ENCODE measurements at places on chromosomes 16 and 17.

GRCh38 chr16:53056392-53056881 is 1.6 kb downstream of the CHD9 start:
- no peak for DNase-seq

DNA sequence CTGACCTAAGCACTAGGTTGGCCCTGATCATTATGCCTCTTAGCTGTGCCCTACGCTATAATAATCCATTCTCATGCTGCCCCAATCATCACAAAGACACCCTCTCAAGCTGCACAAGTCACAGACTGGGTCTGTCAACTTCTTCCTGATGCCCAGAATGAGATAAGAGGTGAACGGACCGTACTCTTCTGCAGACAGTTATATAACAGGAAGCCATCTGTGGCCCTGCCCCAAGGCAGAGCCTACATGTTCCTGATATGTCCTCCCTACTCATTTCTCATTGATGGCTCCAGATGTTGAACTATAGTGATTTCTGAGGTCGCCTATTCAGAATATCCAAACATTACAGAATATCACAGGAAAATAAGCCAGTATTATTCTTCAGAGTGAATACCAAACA is 471.6 kb upstream of the ERCC4 start:
- DNase-seq, result no peak

- peak; percentile 89 for DNase-seq
Observed at GRCh38 chr16:4425378-4426020, at the start of gene DNAJA3. Gene DNAJA3, plus strand, starts transcription at chr16:4425868. Its CDS starts 14 bp downstream, at chr16:4425882.

GRCh38 chr16:86200722-86201121 is 301.8 kb downstream of the IRF8 start:
- no peak for DNase-seq

GRCh38 chr16:833411-833810 is 32.9 kb upstream of the GNG13 start:
- DNase-seq, result no peak

- DNase-seq, result no peak
Observed at GRCh38 chr16:57590654-57591085, 37.8 kb upstream of the ADGRG1 start.

- no peak for DNase-seq
Observed at GRCh38 chr17:83154311-83155127, 75.1 kb downstream of the METRNL start.

Data from GF-D8 (cell line).